ENCODE measurements at places on chromosomes 11 and 22.

- DNase-seq = no peak
Measured at GRCh38 chr11:18312663-18313420, 9.1 kb downstream of the HPS5 start.

- no peak for DNase-seq
Measured at GRCh38 chr11:45592636-45593035, 72.8 kb downstream of the CHST1 start.

GRCh38 chr22:33909075-33909458 is 11.2 kb downstream of the LARGE1 start:
- DNase-seq = no peak

DNA sequence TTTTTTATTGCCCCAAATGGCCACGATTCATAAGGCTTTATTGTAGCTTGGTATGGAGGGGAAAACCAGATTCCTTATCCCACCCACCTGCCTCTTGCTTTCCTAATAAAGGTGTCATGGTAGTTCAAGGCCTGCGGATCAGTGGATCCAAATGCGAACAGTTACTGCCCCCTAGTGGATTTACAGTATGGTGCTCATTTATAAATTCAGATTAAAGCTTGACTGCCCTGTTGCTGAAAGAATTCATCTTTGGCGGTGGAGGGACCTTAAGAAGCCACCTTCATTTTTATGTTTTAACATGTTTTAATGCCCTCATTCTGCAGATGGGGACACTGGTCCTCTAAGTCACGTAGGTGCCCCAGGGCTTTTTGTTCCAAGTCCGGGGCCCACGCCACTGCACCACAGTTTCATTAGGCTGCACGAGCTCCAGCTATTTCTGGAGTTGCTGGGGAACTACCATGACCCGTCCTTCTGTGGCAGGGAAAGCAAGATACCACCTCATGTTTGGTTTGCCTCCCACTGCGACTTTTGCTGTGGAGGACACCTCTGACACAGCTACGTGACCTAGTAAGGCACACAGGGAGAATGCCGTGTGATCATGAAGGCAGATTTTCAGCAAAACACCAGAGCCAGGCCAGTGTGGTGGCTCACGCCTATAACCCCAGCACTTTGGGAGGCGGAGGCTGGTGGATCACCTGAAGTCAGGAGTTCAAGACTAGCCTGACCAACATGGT is 15.6 kb upstream of the INCENP start:
- no peak for DNase-seq

- no peak for DNase-seq
Measured at GRCh38 chr11:13046637-13047570, 37.8 kb downstream of the RASSF10 start.

DNA sequence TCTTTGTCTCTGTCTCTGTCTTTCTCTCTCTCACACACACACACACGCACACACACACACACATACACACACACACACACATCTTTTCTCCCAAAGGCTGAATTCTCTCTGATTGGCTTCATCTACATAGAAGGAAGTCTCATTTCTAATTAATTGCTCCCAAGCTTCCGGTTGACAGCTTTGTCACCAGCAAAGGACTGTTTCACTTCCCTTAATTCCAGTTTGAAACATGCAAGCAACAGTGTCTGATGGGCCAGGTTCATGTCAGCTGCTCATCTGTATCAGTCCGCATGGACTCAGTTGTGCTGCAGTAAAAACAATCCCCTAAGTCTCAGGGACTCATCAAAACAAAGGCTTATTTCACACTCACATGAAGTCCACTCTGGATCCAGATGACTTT is 16.2 kb upstream of the PVALB start:
- no peak for DNase-seq

- DNase-seq = peak; percentile 69
Measured at GRCh38 chr22:46528121-46528610, 9.3 kb downstream of the CELSR1 start.

DNA sequence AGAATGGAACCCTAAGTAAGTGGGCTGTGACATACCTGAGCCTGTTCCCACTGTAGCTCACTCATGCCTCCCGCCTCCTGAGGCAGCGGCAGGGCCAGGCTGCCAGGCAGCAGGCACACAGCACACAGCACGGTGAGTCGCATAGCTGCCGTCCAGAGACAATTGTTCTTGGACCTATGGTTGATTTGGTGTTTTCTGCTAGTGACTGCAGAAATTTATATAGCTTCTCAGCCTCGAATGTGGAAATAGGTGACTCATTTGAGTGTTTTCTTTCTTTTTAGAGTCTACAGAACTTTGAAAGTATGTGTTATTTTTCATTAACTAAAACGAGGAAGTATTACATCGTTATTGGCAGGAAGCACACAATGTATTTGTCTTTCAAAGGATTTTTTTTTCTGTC is at the start of gene MMP7:
TSS of gene MMP7 (minus strand) at position 190 of the 400 bp plus-strand sequence. CDS start at position 143, 47 bp downstream.
- DNase-seq = no peak

DNA sequence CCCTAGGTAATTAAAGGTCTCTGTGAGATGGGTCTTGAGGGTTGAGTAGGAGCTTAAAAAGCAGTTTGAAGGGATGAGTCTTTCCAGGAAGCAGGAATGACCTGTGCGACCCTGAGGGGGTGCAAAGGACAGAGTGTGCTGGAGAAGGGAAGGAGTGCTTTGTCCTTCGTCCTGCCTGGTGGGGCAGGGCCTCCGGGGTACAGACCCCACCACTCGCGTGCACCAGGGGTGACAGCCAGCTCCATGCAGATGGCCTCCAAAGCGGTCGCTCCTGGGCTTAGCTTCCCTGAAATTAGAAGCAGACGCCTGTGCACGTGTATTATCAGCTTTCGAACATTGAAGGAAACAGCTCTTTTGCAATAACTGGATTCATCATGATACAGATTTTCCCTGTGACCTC is 959.8 kb downstream of the BRD1 start:
- DNase-seq = no peak

DNA sequence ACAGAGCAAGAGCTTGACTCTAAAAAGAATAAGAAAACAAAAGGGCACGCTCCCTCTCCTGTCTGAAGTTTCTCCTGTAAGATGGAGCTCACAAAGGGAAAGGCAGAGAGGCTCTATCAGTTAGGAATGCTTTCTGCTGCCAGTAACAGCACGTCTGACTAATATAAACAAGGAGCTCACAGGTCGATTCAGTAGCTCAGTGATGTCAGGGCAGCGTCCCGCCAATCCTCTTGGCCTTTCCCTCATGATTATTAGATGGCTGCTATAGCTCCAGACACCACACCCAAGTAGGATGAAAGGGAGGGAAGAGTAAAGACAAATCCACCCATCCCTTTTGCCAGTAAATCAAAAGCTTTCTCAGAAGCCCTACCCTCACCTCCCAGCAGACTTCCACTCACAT is 51.3 kb upstream of the HMGXB4 start:
- no peak for DNase-seq

DNA sequence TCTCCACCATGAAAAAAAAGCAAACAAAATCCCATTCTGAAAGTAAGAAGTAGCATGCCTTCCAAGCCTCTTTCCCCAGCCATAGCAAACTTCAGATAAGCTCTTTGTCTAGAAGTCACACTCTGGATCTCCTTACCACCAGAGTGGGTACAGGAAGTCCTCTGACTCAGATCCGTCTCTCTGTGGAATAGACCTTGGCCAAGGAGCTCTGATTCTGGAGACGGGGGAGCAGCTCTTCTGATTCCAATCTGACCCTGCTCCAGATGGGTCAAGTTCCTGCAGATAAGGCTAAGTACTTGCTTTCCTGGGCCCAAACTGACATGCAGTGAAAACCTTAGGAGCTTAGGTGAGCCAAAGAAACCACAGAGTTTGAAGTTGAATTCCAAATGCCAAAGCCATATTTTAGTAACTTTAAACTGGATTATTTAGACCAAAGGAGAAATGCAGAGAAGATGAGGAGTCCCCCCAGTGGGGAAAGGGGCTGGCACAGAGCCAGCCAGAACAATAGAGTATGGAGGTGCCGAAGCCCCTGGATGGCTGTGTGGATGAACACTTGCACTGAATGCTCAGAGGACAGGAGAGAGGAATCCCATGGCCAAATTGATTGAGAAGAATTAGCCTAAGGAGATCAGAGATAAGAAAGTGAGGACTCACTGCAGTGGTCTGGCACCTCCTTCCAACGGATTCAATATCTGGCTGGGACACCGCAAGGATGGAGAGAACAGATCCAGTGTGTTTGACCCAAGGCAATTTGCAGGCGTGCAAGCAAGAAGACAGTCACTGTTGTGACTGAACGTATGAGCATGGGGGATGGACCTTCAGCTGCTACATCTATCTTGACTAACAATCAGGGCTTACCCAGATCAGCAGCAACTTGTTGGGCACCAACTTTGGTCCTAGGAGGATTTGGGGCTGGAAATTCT is 54.9 kb downstream of the ENDOD1 start:
- no peak for DNase-seq

DNA sequence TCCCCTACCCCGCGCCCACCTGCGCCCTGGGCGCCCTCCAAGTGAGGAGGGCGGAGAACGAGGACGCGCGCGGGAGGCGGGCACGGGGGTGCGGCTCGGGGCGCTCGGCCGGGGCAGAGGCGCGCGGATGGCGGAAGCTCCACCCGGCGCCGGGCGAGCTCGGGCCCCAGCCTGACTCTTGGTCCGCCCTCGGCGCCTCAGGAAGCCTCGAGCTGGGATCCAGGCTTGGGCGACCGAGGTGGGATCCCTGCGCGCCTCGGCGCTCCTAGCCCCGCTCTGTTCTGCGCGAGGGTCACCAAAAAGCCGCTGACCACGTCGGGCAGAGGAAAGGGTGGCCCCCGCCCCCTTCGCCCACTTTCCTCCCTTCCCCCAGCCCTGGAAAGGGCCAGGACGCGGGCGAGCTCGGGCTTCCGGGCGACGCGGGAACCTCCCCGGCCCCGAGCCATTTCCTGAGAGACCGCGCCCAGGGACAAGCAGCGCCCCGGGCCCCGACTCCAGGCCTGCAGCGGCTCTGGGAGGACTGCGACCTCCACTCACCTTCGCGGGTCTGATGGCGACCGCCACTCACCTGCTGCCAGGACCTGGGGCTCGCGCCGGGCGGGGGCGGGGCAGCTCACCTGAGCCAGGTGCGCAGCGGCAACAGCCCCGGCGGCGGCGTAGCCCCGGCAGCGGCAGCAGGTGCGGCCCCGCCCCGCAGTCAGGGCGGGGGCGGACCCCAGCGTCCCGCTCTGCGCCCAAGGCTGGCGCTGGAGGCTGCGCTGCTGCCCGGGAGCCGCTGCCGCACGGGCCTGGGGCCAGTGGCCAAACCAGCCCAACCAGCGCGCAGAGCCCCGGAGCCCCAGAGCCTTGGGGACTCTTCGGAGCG is 2.2 kb upstream of the SIGIRR start:
- no peak for DNase-seq

- DNase-seq = no peak
Measured at GRCh38 chr22:28706845-28707244, 27.2 kb upstream of the TTC28 start.

DNA sequence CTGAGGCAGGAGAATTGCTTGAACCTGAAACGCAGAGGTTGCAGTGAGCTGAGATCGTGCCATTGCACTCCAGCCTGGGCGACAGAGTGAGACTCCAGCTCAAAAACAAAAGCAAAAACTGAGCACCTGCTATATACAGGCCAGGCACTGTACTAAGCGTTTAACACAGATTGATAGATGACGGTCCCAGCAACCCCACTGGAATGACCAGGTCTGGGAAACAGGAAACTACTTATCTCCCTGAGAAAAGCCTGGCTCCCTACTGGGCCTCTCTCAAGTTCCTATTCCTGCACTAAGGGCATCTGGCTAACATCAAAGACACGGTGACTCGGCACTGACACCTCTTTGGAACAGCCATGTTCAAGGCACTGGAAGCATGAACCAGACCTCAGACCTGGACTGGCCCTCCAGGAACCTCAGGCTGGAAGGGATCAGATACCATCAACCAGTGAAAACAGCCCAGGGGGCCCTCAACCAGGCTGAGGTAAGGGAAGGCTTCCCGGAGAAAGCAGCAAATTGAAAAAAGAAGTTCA is 16.6 kb downstream of the ARAP1 start:
- no peak for DNase-seq

DNA sequence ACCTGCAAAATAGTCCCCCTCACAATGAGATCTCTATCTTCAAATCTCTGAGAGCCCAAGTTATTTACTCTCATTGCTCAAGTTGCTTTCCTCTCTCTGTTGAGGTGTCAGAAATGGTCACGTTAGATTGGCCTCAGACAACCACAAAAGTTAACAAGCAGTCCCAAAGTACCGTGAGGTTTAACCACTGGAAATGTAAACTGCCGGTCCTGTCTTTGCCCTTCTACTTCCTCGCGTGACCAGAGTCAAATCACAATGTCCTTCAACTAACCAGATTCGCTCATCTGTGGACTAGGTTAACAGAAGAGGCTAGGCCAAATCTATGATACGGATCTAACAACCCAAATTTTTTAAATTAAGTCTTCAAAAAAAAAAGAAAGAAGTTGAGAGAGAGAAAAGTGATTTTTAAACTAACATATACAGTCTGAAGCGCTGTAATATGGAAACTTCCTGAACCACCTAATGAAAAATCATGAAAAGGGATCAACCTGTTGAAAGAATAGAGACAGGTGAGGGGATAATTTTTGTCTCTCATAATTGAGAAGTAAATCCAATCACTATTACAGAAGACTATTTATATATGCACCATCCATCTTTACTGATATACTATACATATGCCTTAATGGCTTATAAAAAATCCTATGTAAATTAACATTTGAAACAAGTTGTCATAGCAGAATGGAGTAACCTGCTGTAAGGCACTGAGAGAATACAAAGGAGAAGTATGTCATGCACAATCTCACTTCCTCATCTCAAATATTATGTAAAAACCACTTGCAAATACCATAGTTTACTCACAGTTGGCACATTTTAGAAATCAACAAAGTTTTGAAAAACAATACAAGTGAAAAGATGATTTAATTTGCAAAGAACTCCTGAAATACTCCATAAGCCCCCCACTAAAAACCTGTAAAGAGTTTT is 3.3 kb upstream of the JAML start:
- no peak for DNase-seq

DNA sequence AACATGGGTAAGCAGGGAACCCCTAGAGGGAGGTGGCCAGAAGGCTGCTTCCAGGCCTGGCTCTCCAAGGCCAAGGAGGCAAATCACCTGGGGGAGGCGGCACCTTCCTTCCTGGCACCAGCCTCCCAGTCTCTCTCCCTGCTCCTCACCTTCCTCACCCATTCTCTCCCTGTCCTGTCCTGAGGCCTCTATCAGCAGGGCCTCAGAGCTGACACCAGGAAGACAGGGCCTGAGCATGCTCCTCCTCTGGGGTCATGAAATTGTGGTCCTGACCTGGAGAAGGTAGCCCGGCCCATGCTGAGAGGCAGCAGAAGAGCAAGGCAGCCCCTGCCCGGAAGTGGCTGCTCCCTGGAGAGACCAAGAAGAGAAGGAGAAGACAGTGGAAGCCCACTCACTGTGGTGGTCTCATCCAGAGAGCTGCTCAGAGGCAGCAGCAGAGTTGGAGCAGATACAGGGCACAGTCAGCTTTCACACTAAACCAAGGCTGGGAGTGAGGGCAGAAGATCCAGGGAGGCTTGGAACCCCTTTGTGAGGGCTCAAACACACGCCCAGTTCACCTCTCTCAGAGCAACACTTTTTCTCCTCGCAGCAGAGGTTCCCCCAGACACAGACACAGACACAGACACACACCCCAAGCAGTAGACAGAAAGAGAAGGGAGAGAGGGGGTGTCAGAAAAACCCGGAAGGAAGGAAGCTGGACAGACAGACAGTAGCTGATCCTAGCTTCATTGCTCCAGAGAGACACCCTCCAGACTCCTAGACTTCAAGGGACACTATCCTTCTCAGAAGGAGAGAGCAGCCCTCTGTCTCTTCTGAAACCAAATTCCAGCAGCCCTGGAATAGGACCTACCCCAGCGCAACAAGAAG is 1.8 kb downstream of the BCL9L start:
- peak; percentile 51 for DNase-seq

Data from 8988T (cell line).